Fibroblast of the aortic adventitia (primary cell): ENCODE measurements at places on chromosomes 7 and 10. TPM values are rescaled to one million over a fixed set of nuclear protein-coding genes. Genes with fewer than 3 reads are reported as not detected.

DNA sequence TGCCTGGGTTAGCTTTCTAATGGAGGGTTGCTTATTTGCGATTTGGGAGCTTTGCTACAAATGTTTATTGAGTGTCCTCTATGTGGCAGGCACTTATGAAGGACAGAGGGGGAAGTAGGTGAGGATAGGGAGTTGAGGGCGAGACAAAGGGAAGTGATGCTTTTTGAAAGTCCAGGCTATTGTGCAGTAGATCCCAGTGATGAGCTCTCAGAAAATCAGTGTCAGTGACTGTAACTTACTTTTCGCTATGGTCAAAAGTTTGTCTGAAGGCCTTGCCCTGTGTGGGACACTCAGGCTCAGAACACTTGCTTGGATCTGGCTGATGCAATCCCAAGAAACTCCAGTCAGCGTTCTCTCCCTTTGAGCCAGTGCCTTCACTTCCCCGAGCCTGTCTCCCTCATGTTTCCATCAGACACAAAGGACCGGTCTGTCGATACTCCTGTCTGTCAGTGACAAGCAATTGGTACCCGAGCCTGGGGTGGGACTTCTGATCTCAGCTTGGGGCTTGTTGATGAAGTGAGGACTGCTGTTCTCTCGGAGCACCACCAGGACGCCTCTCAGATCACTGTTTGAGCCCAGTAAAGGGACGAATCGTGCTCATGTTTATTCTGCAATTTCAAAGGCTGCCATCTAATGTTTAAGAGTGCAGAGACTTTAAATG is 63.1 kb upstream of the SORCS3 start:
- peak; percentile 22 for DNase-seq

DNA sequence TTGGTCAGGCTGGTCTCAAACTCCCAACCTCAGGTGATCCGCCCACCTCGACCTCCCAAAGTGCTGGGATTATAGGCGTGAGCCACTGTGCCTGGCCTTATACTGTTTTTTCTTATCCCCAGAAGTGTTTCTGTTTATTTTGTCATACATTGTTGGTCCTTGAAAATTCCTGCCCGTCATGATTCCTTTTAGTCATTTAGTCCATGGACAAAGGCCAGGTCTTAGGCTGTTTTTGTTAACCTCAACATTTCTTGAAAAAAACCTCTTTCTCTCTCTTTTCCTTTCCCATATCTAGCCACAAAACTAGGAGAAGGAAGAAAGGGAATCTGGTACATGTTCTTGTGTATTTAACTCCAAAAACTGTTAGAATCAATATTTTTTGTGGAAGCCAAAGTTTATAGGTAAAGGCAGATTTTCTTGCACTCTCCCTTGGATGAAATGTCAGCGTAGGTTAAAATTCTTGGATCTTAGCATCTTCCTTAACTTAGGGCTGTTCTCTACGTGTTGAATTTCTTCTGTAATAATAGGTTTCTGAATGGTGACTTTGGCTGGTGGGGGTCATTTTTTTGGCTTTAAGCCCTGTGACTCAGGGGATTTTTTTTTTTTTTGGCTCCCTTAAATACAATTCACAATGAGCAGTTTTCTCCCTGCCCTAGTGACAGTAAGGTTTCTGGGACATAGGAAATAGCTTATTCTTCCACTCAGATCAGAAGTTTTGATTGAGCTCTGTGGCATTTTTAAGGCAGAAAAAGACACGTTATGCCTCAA is 500.8 kb downstream of the AUTS2 start:
- DNase-seq, result no peak

DNA sequence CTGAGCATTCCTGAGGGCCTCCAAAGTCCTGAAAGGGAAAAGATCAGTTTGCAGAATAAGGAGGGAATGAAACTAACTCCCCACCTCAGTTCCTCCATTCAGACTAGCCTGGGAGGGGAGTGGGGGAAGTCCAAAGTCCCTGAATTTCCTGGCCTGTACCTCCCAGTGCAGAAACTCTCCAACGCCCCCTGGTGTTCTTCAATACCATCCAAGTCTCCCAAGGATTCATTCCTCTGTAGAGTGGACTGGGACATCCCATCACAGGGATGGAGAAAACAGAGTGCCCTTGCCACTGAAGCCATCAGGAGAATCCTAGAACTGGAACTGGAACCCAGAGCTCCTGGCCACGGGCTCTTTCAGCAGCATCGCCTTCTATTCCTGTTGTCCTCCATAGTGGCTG is 1.6 kb upstream of the COL13A1 start:
- DNase-seq, result peak; percentile 76

PRTFDC1 gene
- 34.4 and 39.6 TPM in 2 replicates for total RNA-seq

DNA sequence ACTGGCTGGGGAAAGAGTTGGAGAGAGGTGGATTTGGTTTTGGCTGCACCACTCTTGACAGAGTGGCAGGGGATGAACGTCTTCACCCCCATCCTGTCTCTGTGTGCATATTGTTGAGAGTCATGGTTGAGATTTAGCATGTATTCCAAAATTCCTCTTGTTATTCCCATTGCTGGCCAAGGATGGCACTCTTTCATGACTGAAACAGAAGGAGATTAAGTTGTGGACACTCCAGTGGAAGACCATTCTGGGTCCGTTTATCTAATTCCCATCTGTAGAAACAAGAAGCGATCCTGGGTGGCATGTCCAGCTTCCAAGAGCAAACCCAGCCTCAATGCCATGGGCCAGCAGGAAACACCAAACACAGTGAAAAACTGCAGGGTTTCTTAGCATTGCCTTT is 469.0 kb upstream of the IGFBP3 start:
- DNase-seq, result no peak

HACD1 gene
- 7.0 and 18.4 TPM in 2 replicates for total RNA-seq

SPDYE2B gene
- total RNA-seq, result 0.16 TPM in 1 of 2 replicates, not detected in the other

DNA sequence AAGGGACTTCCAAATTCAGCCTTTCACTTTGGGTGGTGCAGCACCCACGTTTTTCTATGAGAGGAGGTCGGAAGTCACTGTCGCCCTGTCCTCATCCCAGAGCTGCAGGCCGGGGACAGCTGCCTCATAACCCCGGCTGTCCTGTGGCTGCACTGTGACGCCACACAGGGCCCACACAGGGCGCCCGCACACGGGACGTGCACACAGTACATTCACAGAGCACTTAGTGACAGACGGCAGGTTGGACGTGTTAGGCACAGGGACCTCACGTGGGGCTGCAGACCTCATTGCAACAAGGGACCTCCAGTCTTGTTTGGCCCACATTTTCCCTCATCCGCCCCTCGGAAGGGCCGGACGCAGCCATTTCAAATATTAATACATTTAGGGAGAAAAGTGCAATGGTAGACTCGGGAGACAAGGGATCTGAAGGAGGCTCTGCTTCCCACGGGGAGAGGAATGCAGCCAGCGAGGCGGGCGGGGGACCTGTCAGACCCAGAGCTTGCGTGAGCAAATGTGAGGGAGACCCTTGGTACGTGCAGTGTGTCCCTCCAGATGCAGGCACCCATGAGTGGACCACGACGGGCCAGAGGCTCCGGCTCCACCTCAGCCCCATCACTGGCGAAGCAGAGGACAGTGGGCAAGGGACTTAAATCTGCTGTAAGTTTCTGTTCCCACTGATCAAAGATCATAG is 86.7 kb downstream of the VOPP1 start:
- no peak for DNase-seq

ZNF92 gene
- total RNA-seq, result 4.7 and 7.7 TPM in 2 replicates

DNA sequence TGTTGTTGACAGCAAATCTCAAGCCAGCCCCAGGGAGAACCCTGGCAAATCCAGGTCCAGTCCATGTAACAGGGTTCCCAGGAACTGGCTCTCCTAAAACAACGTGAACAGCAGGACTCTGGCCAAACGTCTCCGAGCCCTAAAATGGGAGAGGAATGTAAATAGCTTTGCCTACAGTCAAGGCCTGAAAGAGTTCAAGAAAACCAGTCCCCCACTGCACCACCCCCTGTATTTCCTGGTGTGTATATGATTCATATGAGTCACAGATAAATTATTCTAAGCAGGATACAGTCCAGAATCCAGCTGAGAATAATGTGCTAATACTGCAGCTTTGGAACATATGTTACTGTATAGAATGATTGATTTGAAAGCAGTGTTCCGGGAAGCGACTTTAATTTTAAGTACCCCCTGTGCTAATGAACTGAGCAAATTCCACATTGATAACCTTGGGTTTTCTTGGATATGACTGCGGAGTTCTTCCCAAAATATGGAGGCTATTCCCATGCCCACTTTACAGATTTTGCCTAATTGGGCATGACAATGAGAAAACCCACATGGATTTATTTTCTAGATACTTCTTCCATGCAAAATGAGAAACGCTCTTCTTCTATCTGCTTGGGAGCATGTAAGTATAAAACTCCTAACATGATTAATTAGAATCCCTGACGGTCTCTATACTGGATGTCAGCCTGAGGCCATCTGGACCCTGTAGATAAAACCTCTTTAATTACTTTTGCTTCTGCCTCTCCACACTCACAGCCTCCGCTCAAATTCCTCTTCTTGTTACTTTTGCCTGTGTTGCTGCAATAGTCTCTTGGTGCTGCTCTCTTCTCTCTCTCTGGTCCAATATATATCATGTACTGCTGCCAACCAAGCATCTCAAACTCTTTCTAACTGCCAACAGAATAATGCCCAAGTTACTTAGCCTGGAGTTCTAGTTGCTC is 50.2 kb downstream of the LAMB4 start:
- DNase-seq, result peak; percentile 94

AS3MT gene
- 2.9 and 7.0 TPM in 2 replicates for total RNA-seq

DNA sequence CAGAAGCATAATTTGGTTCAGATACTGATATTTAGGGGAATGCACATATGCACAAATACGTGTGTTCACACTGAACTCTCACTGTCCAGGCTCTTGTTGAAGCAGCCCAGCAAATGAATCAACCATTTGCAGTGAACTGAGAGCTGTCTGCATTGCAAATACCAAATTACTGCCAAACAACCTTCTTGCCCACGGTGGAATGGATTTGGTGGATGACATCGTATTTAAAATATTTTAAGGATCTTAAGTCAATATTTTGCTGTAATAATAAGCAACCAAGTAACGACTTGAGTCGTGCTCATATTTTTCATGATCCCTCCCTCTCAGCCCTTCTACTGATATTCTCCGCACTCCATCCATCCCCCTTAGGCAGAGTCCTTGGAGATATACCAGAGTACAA is 107.9 kb upstream of the FEZF1 start:
- peak; percentile 31 for DNase-seq

TMEM26 gene
- 5.7 and 20.5 TPM in 2 replicates for total RNA-seq

DNA sequence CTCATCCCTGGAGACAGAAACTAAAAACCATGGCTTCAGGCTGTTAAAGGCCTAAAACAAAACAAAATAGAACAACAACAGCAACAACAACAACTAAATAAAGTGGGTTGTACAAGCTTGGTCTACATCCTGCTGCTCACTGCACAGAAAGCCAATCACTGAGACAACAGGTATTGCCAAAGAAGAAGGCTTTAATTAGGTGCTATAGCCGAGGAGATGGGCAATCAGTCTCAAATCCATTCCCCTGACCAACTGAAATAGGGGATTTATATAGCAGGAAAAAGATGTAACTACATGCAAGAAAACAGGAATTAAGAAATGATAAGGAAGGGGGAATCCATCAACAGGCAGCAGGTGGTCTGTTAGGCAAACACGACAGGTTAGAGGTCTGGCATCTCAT is 22.4 kb upstream of the NUB1 start:
- DNase-seq, result no peak

DNA sequence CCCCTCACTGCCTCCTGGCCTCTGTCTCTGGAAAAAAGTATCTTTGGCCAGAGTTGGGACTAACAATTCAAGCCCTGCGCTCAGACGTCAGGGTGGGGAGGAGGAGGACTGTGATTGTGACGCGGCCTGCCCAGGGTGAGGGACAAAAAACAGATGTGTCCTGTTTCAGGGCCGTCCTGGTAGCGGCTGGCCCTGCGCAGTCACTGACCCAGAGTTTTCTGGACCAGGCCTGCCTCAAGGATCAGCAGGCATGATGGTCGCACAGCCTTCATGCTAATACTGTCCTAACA is 110.1 kb downstream of the CYTH3 start:
- no peak for DNase-seq

DNA sequence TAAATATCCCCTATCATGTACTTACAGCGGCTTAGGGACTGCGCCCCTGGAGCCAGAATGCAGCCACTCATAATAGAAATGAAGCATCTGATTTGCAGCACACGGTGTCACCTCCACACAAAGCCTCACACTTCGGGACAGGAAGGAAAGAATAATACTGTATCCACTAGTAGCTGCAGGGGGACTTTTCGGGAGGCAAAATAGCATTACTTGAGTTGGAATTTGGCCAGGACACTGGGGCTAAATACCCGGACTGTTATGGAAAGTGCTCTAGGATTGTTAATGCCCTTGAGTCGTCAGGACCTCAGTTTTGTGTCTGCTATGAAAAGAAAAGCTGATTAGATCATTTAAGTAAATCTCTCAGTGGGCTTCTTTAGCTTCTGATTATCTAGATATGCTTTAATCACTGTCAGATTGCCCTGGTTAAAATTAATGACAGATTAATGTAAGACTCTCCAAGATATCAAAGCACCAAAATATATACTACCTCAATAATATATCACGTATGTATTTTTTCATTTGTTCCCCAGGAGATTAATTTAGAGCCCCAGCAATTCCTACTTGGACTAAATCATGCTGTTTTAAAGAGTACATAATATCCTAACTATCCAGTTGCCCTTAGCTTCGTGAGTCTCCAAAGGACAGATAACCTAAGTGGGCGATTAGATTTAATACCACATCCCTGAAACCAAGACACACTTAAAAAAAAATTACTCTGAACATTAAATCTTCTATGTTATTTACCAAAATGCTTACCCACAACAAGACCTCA is 173.0 kb upstream of the NEBL start:
- no peak for DNase-seq
